ENCODE measurements at places on chromosomes 6 and 20.

DNA sequence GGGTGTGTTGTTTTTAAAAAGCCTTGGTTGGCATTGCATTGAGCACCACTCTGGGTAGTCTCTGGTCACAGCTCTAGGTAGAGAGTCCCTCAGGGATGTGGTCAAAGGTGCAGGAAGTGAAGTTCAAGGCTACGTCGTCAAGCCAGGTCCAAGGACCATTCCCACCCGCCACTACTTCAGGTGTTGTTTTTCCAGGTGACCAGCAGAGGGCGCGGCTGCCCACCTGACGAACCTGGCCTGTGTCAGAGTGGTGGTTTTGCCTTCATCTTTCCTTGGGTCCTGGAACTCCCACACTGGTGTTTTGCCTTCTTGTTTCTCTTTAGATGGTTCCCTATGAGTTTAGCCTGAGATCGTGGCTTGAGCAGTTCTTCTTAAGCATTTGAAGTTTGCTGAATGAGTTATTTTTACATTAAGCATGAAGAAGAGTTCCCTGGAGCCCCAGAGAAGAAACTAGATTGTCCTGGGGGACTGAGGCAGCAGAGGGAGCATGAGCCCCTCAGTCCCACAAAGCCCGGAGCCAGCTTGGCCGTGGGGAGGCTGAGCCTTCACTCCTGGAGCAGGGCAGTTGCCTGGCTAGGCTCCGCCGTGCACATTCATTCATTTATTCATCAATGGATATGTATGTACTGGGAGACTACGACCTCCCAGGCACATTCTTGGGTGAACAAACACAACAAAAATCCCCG is 5.6 kb upstream of the PHACTR3 start:
- ATAC-seq = no peak

DNA sequence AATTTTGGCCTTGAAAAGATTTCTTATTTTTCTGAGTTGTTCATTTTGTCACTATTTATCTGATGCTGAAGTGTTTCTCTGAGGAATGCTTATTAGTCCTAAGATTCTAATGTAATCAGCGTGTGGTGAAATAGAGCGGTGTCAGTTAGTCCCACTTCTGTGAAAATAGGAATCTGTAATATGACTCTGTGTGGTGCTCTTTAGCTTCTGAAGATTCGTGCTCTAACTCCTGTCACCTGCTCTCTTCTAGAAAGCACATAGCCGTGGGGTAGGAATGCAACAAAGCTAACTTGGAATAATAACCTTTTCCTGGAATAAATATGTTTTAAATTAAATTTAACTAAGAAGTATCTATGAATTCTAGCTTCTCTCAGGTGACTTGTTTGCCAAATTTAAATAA is 90.4 kb downstream of the BCKDHB start:
- no peak for ATAC-seq

- ATAC-seq = no peak
Observed at GRCh38 chr6:57822896-57823358, 505.5 kb downstream of the PRIM2 start.

DNA sequence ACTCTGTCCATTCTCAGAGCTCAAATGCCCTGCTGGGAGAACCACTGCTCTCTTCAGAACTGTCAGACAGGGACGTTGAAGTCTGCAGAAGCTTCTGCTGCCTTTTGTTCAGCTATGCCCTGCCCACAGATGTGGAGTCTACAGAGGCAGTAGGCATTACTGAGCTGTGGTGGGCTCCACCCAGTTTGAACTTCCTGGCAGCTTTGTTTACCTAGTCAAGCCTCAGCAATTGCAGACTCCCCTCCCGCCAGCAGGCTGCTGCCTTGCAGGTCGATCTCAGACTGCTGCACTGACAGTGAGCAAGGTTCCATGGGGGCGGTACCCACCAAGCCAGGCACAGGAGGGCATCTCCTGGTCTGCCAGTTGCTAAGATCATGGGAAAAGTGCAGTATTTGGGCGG is 21.8 kb upstream of the UFL1 start:
- ATAC-seq = no peak

GRCh38 chr20:4112481-4113421 is 97.4 kb upstream of the RNF24 start:
- ATAC-seq = no peak

All from gastroesophageal sphincter (tissue), 4 donors.